Activated CD8-positive, alpha-beta T cell treated with anti-CD3 and anti-CD28 coated beads for 36 hours (primary cell): ENCODE measurements at places on chromosomes 2 and 18. TPM values are rescaled to one million over a fixed set of nuclear protein-coding genes. Genes with fewer than 3 reads are reported as not detected.

FKBP1B gene
- total RNA-seq, result 1.7 TPM

GRCh38 chr2:42110641-42111322 lies 58.4 kb upstream of the EML4 start:
- no peak for DNase-seq
- peaks cover 15% of the 10 kb centered on the region for H3K4me1 ChIP-seq
- no peak overlapping the region for H3K27ac ChIP-seq
- H3K4me3 ChIP-seq, result no peak overlapping the region
- H3K27me3 ChIP-seq, result no peaks in the 10 kb centered on the region

RIT2 gene
- total RNA-seq, result not detected

DNA sequence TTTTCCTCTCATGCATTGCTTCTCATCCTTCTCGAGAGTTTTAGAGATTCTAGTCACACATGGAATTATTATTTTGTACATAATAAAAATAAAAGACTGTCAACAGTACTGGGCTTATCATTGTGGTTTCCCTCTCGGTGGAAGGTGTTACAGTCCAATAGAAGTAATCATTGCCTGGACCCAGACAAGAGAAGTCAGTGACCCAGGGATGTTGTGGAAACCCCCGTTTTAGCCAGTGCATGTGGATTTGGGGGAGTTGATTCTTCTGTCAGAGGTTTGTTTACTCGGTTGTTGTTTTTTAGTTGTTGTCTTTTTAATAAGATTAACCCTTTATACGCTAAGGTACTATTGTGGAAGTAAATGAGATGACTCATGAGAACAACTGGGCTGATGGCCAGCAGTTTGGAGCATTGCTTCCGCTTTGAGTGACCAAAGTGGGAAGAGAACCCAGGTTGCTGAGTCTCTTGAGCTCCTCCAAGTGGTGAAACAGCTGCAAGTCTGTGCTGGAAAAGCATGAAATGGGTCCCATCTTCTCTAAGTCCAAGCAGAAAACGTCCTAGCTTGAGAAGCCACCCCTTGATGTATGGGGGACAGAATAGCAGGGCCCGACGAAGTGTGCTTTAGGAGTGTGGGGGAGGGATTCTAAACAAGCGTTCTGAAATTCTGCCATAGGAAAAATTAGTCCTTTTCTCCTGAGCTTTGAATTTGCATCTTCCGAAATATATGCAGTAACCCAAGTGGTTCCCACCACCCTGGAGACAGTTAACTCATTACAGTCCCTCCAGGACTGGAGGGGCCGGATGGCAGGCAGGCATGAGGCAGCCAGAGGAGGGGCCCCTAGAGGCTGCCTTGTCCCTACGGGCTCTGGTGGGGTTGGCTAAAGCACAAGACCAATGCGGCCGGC lies 61.8 kb upstream of the GPR45 start:
- H3K4me1 ChIP-seq, result no peaks in the 10 kb centered on the region
- no peaks in the 10 kb centered on the region for H3K36me3 ChIP-seq
- H3K4me3 ChIP-seq, result no peak overlapping the region
- H3K27ac ChIP-seq, result no peak overlapping the region
- H3K27me3 ChIP-seq, result peaks cover 6% of the 10 kb centered on the region
